Activated CD4-positive, alpha-beta T cell treated with anti-CD3 and anti-CD28 coated beads, Interleukin-2, amount 50 U/mL, for 4 hours (primary cell): ENCODE measurements at places on chromosomes 12 and 14.

DNA sequence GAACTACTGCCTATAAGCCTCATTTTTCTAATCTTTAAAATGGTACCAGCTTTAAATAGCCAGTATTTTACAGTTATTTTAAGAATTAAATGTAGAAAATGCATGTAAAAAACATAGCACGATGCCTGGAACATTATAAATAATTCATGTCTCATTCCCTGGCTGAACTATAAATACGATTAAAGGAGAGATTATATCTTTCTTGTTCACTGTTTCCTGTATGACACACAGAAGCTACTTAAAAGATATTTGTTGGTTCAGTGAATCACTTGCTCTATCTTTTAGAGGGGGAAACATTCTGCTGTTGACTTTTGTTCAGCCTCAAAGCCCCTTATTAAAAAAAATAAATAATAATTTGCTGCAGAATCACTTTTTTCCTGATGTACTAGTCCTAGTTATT, 406.9 kb downstream of the LRFN5 start:
- DNase-seq, result no peak

GRCh38 chr14:20427231-20428009, 8.5 kb downstream of the KLHL33 start:
- DNase-seq, result no peak

GRCh38 chr12:132530447-132530846, 40.5 kb downstream of the FBRSL1 start:
- no peak for DNase-seq

- no peak for DNase-seq
Measured at GRCh38 chr14:102046337-102047278, 40.2 kb downstream of the HSP90AA1 start.
